NCI-H524 treated with DMSO at 0.1 percent for 48 hours (cell line): ENCODE measurements at places on chromosomes 11 and 22.
A peak's percentile ranks its signal among the peaks of the same experiment; 100 is the strongest.

DNA sequence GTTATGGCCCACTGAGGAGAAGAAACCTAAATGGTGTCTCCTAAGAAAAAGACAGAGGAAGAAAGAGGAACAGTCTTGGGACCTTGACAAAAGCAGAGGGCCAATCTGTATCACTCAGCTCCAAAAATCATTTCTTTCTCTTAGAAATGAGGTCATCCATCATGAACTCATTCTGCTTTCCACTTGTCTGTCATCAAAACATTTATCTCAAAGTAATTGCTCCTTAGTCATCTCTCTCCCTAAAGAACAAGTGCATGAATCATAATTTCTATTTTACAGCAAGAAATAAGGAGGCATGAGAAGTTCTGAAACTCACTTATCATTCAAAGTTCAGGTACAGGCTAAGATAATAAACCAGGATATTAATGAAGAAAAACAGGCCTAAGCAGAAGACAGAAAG lies 375.6 kb downstream of the KCNA4 start:
- no peak for DNase-seq

- DNase-seq = no peak
Measured at GRCh38 chr11:72703267-72704008, 29.2 kb upstream of the PDE2A start.

DNA sequence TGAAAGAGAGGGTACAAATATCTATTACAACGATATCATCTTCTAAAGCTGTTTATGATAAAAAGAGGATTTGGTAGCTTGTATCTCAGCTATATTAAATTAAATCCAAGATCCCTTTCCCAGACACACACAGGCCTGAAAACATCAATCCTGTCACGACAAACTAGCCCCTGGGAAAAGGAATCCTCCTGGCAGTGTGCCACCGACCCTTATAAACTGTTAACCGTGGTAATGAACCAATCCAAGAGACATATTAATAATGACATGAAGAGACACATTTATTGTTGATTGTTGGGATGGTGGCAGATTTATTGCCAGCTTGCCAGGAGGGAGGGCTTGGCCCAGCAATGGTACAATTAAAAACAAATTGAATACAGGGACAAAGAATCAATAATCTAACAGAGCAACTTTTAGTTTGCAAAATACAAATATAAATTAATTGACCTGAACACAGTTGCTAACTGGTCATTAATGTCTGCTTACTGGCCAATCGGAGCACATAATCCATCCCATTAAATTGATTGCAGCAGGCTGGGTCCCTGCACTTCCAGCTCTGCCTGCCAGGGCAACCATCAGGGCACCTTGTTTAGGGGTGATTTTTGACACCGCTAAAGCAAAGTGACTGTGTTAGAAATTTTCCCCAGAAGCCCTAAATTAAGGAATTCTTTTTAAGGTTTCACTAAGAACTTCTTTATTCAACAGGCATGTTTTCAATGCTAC lies 887.6 kb downstream of the OPCML start:
- DNase-seq = peak; percentile 33

DNA sequence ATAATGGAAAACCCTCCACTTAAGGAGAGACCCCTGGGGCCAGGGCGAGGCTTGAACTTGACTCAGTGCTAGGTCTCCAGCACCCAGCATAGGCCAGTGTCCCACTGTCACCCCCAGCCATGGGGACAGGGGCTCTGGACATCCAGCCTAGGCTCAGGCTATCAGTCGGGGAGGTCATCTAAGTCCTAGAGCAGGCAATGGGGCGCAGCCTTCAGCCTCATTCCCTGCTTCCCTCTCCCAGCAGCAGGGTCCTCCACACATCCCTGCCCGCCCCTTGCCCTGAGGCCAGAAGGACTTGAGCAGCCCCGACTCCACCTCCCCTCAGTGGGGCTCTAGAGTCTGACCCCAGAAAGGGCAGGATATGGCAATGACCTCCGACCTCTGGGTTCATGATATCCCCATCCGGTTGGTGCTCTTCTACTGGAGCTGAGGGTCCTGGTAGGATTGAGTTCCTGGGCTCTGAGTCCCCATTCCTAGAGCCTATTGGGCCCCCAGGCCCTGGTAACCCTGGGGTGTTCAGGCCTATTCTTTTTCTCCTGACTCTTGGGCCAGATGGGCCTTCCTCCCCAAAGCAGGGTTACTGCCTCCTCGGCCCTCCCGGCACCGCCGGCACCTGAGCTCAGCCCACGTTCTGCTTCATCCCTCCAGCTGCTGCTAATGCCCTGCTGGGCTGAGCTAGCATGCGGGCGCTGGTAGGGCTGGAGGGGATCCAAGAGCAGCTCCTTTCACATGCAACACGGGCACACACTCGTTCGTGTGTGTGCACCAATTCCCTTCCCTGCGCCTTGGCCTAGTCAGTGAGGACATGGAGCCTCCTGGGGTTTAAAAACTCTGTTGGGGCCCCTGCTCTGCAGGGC lies 4.4 kb downstream of the CST6 start:
- no peak for DNase-seq

DNA sequence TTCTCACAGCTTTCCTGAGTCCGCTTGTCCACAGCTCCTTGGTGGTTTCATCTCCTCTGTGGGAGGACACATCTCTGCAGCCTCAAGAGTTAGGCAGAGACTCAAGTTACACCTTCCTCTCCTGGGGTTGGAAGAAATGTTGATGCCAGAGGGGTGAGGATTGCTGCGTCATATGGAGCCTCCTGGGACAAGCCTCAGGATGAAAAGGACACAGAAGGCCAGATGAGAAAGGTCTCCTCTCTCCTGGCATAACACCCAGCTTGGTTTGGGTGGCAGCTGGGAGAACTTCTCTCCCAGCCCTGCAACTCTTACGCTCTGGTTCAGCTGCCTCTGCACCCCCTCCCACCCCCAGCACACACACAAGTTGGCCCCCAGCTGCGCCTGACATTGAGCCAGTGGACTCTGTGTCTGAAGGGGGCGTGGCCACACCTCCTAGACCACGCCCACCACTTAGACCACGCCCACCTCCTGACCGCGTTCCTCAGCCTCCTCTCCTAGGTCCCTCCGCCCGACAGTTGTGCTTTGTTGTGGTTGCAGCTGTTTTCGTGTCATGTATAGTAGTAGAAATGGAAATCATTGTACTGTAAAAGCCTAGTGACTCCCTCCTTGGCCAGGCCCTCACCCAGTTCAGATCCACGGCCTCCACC lies 11.7 kb downstream of the RASD2 start:
- DNase-seq = no peak

DNA sequence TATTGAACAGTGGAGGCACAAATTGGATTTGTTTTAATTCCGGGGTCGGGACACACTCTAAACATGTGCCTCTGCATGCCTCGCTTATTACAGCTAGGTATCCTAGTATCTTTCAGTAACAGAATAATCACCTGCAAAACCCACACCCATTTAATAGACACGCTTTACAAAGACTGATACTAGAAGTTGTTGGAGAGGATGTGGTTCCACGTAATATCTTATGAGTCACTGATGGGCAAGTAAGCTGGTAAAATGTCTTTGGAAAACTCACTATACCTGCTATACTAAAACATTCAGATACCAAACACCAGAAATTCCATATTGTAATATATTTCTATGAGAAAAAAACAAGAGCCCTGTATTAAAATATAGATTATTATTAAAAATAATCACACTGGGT lies 84.0 kb downstream of the GGTLC2 start:
- DNase-seq = no peak

GRCh38 chr11:127925475-127925874 lies 661.9 kb downstream of the ETS1 start:
- DNase-seq = no peak

- no peak for DNase-seq
Measured at GRCh38 chr11:57097149-57097548, 84.6 kb upstream of the LRRC55 start.

GRCh38 chr11:44950031-44950624 lies 555 bp downstream of the TP53I11 start:
- DNase-seq = no peak

GRCh38 chr11:35662061-35662648 lies 420 bp upstream of the TRIM44 start:
- no peak for DNase-seq

DNA sequence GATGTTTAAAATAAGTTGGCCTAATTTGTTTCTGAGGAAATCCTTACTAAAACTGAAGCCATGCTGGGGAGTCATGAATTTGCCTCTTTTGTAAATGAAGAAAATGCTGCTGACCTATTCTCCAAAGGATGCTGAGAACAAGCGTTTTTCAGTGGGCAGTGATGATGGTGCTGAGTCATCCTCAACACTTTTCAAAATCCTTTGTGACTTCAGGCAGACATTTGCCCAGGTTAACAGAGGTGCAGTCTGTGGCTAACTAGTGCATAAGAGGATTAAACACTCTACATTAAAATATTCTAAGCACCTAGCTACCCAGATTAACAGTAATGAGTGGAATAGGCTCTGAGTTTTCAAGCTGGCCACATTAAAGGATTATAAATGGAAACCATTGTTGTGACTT lies 509.0 kb downstream of the DLG2 start:
- peak; percentile 96 for DNase-seq

- DNase-seq = no peak
Measured at GRCh38 chr11:119091966-119092879, 7.5 kb downstream of the HMBS start.

- DNase-seq = no peak
Measured at GRCh38 chr11:35761899-35762298, 99.3 kb downstream of the TRIM44 start.

DNA sequence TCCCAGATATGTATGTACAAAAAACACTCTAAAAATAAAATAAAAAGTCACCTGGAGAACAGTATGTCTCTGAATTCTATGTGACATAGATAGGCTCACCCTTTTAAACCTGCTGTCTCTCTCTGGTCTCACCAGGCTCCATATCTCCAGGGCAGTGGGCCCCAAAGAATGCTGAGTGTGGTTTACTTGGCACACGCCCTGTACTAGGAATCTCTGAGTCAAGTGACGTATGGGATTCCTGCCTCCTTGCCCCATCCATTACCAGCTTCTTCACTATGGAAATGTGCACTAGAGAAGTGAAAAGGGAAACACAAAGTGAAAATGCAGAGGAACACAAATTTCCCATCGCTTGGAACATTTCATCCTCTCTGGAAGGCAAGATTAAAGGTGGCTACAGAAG lies 722.2 kb upstream of the TENM4 start:
- DNase-seq = no peak

DNA sequence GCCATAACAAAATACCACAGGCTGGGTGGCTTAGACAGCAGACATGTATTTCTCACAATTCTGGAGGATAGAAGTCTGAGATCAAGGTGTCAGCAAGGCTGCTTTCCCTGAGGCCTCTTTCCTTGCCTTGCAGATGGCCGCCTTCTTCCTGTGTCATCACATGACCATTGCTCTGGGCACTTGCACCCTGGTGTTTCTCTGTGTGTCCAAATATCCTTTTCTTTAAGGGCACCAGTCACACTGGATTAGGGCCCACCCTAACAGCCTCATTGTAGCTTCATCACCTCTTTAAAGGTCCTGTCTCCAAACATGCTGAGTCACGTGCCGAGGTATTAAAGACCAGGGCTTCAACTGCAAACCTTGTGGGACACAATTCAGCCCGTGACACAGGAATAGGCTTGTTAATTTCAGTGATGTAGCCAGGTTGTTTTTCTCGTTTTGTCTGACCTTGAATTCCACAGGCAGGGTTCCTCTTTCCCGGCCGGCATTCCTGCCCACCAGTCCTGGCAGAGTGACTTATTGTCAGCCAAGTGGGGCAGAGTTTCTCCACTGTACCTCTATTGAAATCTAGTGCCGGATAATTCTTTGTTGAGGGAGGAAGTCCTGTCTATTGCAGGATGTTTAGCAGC lies 100.1 kb downstream of the KCNQ1OT1 start:
- DNase-seq = no peak
